GM23248 (cell line): ENCODE measurements at places on chromosomes 12 and 14. TPM values are rescaled to one million over a fixed set of nuclear protein-coding genes. Genes with fewer than 3 reads are reported as not detected.

DNA sequence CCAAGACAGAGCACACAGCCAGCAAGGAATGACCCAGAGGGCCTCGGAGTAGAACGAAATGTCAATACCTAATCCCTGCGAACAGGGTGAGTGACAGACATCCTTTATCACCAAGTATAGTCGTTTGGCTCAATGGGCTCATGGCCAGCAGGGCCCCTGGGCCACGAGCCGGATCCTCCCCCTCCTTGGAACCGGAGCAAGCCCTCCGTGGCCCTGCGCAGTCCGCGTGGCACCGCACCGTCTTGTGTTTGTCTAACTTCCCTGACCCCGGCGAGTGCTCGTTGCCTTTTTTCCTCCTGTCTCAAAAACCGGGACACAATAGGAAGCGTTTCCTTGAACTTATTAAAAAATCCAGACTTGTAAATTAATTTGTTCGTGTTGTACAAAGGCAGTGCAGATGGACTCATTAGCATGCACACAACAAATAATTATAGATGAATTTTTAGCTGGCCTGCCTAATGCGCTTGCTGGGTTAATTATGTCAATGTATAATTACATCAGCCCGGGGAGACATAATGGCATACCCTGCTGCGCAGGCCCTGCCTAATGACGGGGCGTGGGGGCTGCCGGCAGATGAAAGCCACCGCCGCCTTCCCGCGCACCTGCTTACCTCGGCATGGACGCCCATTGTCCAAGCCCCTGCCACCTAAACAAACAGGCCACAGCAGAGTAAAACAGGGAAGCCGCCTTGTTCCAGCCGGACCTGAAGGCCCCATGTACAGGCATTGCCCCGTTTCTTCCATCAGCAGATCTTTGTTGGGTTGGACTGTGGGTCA, 81.6 kb downstream of the PHETA1 start:
- no peak for DNase-seq

DNA sequence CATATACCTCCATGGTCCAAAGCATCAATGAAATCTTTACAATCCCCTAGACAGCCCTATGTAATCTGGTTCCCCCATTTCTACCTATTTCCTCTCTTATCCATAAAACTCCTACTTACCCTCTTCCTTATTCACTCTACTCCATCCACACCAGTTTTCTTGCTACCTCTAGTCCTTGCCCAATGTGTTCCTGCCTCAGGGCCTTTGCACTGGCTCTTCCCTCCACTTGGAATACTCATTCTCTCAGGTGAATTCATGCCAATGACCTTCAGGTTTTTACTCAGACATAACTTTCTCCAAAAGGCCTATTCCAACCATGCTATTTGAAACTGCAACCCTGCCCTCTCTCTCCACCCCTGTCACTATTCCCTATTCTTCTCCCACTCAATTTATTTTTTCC, 138.7 kb upstream of the KRR1 start:
- no peak for DNase-seq

SLC4A8 gene
- 3.1 and 4.6 TPM in 2 replicates for polyA plus RNA-seq

ANKRD33 gene
- polyA plus RNA-seq, result not detected in 2 replicates

- DNase-seq, result no peak
These were observed 309.4 kb downstream of the MDGA2 start for GRCh38 chr14:47366006-47366405.

- no peak for DNase-seq
These were observed 13.1 kb upstream of the POC1B start for GRCh38 chr12:89538897-89539296.

- DNase-seq, result peak; percentile 52
These were observed 5.7 kb upstream of the KLRK1 start for GRCh38 chr12:10395390-10395998.

GRCh38 chr12:50390316-50390741, 6.1 kb downstream of the FAM186A start:
- peak; percentile 89 for DNase-seq

- no peak for DNase-seq
These were observed 325.2 kb downstream of the PCNX1 start for GRCh38 chr14:71232506-71232905.

DNA sequence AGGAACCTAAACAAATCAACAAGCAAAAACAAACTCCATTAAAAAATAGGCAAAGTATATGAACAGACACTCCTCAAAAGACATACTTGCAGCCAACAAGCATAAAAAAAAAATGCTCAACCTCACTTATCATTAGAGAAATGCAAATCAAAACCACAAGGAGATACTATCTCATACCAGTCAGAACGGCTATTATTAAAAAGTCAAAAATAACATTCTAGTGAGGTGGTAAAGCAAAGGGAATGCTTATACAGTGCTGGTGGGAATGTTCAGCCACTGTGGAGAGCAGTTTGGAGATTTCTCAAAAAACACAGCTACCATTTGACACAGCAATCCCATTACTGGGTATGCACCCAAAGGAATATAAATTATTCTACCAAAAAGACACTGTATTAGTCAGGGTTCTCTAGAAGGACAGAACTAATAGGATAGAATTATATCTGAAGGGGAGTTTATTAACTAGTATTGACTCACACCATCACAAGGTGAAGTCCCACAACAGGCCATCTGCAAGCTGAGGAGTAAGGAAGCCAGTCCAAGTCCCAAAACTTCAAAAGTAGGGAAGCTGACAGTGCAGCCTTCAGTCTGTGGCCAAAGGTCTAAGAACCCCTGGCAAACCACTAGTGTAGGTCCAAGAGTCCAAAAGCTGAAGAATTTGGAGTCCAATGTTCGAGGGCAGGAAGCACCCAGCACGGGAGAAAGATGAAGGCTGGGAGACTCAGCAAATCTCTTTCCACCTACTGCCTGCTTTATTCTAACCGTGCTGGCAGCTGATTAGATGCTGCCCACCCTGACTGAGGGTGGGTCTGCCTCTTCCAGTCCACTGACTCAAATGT, 101.6 kb upstream of the KRAS start:
- DNase-seq, result peak; percentile 13
